ENCODE measurements at places on chromosomes 2 and 18. TPM values are rescaled to one million over a fixed set of nuclear protein-coding genes. Genes with fewer than 3 reads are reported as not detected.

CABYR gene
- total RNA-seq: not detected

IL36B gene
- not detected for total RNA-seq

PLCL1 gene
- total RNA-seq: 17.3 TPM

CYP1B1 gene
- 6.8 TPM for total RNA-seq

GCFC2 gene
- 26.0 TPM for total RNA-seq

Data from psoas muscle (tissue), 8 donors.